ENCODE measurements at places on chromosomes 16 and 17. TPM values are rescaled to one million over a fixed set of nuclear protein-coding genes. Genes with fewer than 3 reads are reported as not detected.
A peak's percentile ranks its signal among the peaks of the same experiment; 100 is the strongest.

Gene USP31
- 29.0 TPM for total RNA-seq

Gene PGAP3
- 21.6 TPM for total RNA-seq

- peak; percentile 93 for DNase-seq
Observed at GRCh38 chr17:19507775-19508576, 25.7 kb upstream of the SLC47A1 start.

DNA sequence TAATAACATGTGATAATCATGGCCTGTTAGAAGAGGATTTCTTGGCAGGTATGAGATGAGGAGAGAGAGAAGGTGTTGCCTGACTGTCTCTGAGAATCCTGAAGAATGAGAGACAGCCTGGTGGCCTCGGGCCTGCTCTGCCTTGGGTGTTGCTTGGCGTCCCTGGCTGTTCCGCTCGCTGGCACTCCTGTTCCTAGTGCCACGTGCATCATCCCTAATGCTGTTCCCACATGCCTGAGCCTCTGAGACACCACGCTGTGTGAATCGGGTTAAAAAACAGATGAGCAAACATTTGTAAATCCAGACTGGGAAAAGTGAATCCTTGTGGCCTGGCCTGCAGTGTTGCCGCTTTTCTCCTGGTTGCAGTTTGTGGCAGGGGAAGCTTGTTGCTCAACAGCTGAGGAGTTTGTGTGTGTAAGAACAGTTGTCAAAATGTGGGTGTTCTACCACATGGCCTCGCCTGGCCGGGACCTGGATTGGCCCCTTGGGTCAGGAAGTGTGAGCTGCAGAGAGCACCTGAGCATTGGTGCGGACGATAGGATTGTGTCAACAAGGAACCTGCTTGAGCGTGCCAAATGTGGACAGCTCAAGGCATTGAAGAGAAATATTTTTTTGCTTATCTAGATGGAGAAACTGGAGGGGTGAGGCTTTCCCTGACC is 22.0 kb downstream of the UBN1 start:
- no peak for DNase-seq

Gene MRC2
- total RNA-seq, result 43.8 TPM

Gene PRSS36
- 1.9 TPM for total RNA-seq

Gene HOXB9
- not detected for total RNA-seq

GRCh38 chr16:83717814-83718213 is 90.0 kb upstream of the HSBP1 start:
- DNase-seq, result no peak

Data from right atrium auricular region (tissue), 2 donors.